ENCODE measurements at places on chromosomes 2 and 18. TPM values are rescaled to one million over a fixed set of nuclear protein-coding genes. Genes with fewer than 3 reads are reported as not detected.

DNA sequence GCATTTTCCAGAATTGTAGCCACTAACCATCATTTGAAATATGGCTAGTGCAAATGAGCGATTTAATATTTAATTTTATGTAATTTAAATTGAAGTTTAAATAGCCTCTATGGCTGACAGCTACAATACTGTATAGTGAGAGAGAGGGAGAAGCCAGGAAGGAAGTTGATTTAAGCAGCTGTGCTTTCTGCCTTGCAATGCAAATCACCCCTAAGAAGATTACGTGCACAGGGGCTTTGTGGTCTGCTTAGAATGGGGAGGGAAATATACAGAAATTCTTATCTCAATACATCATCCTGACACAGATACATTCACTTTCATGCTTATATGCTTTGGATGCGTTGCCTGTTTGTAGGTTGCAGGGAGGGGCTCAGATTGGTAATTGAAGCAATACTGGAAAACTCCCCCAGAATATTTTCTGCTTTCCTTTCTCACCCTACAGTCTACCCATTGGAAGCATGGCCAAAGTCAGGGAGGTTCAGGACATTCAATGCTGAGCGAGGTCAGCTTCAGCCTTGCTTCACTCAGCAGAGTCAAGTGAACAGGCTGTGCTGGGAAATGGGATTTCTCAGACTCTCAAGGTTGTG lies 674.0 kb downstream of the CNTNAP5 start:
- H3K27ac ChIP-seq: no peak overlapping the region
- no peaks in the 10 kb centered on the region for H3K36me3 ChIP-seq
- no peaks in the 10 kb centered on the region for H3K4me1 ChIP-seq
- no peak for DNase-seq
- no peaks in the 10 kb centered on the region for H3K27me3 ChIP-seq

DNA sequence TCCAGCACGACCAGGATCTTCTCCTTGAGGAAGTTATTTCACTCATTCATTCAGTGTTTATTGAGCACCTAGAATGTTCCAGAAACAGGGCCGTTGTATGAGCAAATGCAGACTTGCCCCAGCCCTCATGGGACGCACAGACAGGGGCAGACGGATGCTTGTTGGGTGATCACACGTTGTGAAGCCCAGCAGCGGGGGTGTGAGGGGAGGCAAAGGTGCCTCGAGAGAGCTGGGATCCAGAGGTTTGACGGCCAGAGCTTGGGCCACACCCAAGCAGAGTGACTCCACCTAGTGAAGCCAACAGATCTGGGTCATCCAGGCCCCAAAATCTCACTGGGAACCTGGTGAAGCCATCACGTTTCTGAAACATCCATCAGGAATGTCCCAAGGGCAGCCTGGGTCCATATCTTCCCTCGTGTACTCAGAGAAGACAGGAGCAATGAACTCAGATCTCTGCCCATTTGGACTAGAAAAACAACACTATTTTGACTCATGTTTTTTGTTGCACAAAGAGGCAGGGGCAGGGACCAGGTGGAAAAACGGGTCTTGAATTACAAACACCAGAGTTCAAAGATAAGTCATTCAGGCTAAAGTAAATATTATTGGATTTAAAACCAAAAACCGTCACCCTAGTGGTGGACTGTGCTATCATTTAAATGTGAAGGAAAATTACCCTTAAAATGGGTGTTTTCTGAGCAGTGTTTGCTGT lies 54.9 kb upstream of the RBM44 start:
- peak overlapping the region; percentile 87 for H3K27ac ChIP-seq
- H3K27me3 ChIP-seq: no peaks in the 10 kb centered on the region
- peaks cover 18% of the 10 kb centered on the region for H3K36me3 ChIP-seq
- H3K4me3 ChIP-seq: no peak overlapping the region

GRCh38 chr2:205914213-205915129 lies 171.5 kb downstream of the INO80D start:
- no peak for DNase-seq
- no peak overlapping the region for H3K27ac ChIP-seq
- no peaks in the 10 kb centered on the region for H3K36me3 ChIP-seq
- H3K4me3 ChIP-seq: no peak overlapping the region
- no peaks in the 10 kb centered on the region for H3K27me3 ChIP-seq

- no peaks in the 10 kb centered on the region for H3K27me3 ChIP-seq
- H3K4me1 ChIP-seq: no peaks in the 10 kb centered on the region
- no peak overlapping the region for H3K4me3 ChIP-seq
Measured at GRCh38 chr2:175726223-175726622, 275.8 kb downstream of the LNPK start.

GRCh38 chr2:194385376-194385775 lies 1271.7 kb upstream of the SLC39A10 start:
- H3K4me1 ChIP-seq: no peaks in the 10 kb centered on the region
- H3K27me3 ChIP-seq: no peaks in the 10 kb centered on the region
- H3K27ac ChIP-seq: no peak overlapping the region
- no peak for DNase-seq
- H3K36me3 ChIP-seq: no peaks in the 10 kb centered on the region

METAP1D gene
- not detected for total RNA-seq

GRCh38 chr2:65153515-65153914 lies 23.6 kb upstream of the RAB1A start:
- H3K4me3 ChIP-seq: no peak overlapping the region
- H3K27me3 ChIP-seq: no peaks in the 10 kb centered on the region
- H3K27ac ChIP-seq: no peak overlapping the region
- no peaks in the 10 kb centered on the region for H3K4me1 ChIP-seq

GRCh38 chr2:168669151-168669550 lies 133.3 kb upstream of the NOSTRIN start:
- no peaks in the 10 kb centered on the region for H3K36me3 ChIP-seq
- no peaks in the 10 kb centered on the region for H3K4me1 ChIP-seq
- H3K27ac ChIP-seq: no peak overlapping the region

GRCh38 chr2:32946314-32947075 lies at the start of gene LTBP1:
LTBP1 (plus strand) TSS chr2:32946953; CDS start chr2:32947325, 372 bp downstream.
- H3K36me3 ChIP-seq: no peaks in the 10 kb centered on the region
- peak within 1 kb of the TSS; percentile 100 for H3K4me3 ChIP-seq
- peak within 1 kb of the TSS; percentile 91 for H3K27ac ChIP-seq
- H3K4me1 ChIP-seq: no peaks in the 10 kb centered on the region
- no peaks in the 10 kb centered on the region for H3K27me3 ChIP-seq
- DNase-seq: peak; percentile 84

DNA sequence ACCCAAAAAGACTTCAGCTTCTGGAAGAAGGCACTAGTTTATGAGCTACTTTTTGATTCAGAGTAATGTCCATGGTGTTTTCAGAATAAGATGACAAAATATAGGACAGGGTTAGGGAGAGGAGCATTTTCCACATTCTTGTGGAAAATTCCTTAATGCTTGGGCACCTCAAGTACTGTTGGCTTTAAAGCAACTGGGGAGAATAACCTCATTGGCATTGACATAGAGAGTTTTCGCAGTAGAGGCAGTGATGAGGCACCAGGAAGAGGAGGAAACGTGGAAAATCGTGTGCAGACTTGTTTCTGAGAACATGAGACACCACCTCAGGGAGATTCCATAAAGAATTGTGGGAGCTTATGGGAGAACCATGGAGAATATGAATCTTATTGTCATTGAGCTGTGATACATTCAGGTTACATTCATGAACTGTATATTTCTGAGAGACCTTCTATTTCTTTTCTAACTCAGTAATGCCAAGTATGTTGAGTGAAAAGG lies 929.0 kb upstream of the NRXN1 start:
- no peak for DNase-seq
- no peaks in the 10 kb centered on the region for H3K4me1 ChIP-seq
- H3K4me3 ChIP-seq: no peak overlapping the region
- no peaks in the 10 kb centered on the region for H3K36me3 ChIP-seq

EPB41L3 gene
- 90.9 TPM for total RNA-seq

PGAP1 gene
- total RNA-seq: 2.3 TPM

ALPI gene
- not detected for total RNA-seq

GRCh38 chr2:170247882-170248393 lies 70.0 kb downstream of the MYO3B start:
- H3K4me3 ChIP-seq: no peak overlapping the region
- H3K27ac ChIP-seq: no peak overlapping the region
- no peaks in the 10 kb centered on the region for H3K4me1 ChIP-seq
- H3K27me3 ChIP-seq: no peaks in the 10 kb centered on the region
- no peaks in the 10 kb centered on the region for H3K36me3 ChIP-seq
- no peak for DNase-seq

DNA sequence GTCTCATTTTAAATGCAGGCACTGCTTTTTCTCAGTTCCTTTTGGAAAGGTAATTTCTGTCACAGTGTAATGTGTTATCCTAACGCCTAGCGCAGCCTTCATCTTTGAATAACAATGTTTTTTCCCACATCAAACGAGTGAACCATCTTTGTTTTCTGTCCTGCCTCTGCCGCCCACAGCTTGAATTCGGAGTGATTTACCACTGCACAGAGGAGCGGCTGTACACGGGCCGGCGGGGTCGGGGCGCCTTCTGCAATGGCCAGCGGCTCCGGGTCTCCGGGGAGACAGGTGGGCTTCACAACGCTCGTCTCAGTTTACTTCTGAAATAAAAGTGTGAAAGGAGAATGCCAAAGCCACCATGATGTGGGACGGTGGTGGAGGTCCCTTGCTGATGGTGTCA lies 32.8 kb downstream of the IMPA2 start:
- no peak overlapping the region for H3K4me3 ChIP-seq
- peaks cover 29% of the 10 kb centered on the region for H3K36me3 ChIP-seq
- no peaks in the 10 kb centered on the region for H3K4me1 ChIP-seq
- no peak overlapping the region for H3K27ac ChIP-seq
- no peak for DNase-seq
- no peaks in the 10 kb centered on the region for H3K27me3 ChIP-seq

KCMF1 gene
- total RNA-seq: 14.4 TPM

UGT1A9 gene
- not detected for total RNA-seq

CSRNP3 gene
- 2.8 TPM for total RNA-seq

UGT1A8 gene
- total RNA-seq: not detected

ITPRIPL1 gene
- total RNA-seq: 14.5 TPM

ITGB6 gene
- not detected for total RNA-seq

DNA sequence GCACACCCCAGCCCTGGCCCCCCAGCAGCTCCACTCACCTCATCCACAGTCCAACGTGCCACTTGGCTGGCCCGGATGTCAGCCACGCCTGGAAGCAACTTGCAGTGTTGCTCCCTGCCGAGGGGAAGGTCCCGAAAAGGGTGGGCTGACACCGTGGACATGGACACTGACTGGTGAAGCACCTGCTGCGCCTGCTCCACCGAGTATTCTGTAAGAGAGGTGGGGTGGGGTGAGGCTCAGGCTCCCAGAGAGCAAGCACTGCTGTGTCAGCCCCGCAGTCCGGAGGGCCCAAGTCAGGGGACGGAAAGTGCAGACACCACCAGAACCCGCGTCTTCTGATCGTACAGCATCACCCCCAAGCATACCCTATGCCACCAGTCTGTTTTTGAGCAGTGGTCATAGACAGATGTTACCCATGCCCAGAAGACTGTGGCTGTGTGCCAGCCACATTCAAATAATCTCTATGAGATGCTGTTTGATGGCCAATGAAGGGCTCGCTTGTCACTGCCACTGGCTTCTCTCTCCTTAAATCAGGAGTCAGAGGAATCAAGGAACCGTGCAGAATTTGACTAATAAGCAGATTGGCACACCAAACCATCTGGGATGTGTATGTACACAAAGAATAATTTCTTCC lies 74.2 kb upstream of the TMEM200C start:
- no peak overlapping the region for H3K4me3 ChIP-seq
- H3K27me3 ChIP-seq: no peaks in the 10 kb centered on the region
- DNase-seq: no peak
- no peaks in the 10 kb centered on the region for H3K36me3 ChIP-seq

GRCh38 chr2:207863345-207863744 lies 93.6 kb upstream of the FZD5 start:
- H3K27ac ChIP-seq: no peak overlapping the region
- H3K27me3 ChIP-seq: no peaks in the 10 kb centered on the region
- H3K4me1 ChIP-seq: no peaks in the 10 kb centered on the region

- H3K4me1 ChIP-seq: no peaks in the 10 kb centered on the region
- no peak for DNase-seq
- H3K4me3 ChIP-seq: no peak overlapping the region
- no peaks in the 10 kb centered on the region for H3K27me3 ChIP-seq
Measured at GRCh38 chr18:22865354-22866116, 67.6 kb upstream of the RBBP8 start.

DNA sequence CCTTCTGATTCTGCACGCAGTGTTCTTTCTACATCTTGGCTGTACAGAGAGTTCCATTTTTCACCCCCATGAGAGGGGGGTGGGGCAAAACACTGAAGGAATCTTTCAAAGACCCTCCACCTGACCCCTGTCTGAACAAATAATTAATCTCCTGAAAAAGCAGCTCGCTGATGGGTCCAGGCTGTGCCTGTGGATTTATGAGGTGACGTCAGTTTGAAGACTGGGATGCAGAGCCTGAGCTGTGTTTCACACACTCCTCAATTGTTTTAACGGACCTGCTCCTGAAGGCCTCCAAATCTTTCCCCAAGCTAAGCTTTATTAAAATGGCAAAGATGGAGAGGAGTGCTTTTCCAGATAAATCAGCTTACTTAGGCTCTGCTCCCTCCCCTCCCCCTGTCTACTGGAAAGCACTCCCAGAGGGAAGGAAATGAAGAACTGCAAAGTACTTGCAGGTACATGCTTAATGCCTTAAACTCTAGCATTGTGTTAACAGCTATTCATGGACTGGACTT lies 390.2 kb upstream of the TNP1 start:
- no peaks in the 10 kb centered on the region for H3K4me1 ChIP-seq
- no peaks in the 10 kb centered on the region for H3K36me3 ChIP-seq
- no peak overlapping the region for H3K4me3 ChIP-seq
- H3K27me3 ChIP-seq: no peaks in the 10 kb centered on the region

- H3K4me3 ChIP-seq: no peak overlapping the region
- H3K27ac ChIP-seq: no peak overlapping the region
- H3K27me3 ChIP-seq: no peaks in the 10 kb centered on the region
- peaks cover 30% of the 10 kb centered on the region for H3K36me3 ChIP-seq
Measured at GRCh38 chr2:235052514-235053354, 100.9 kb downstream of the SH3BP4 start.

GRCh38 chr2:153871231-153872221 lies at the start of gene GALNT13:
GALNT13 (plus strand) TSS chr2:153871922.
- no peaks in the 10 kb centered on the region for H3K27me3 ChIP-seq
- no peaks in the 10 kb centered on the region for H3K4me1 ChIP-seq
- DNase-seq: no peak
- H3K36me3 ChIP-seq: no peaks in the 10 kb centered on the region
- no peak within 1 kb of the TSS for H3K27ac ChIP-seq
- peak within 1 kb of the TSS; percentile 47 for H3K4me3 ChIP-seq

CCDC74A gene
- total RNA-seq: 1.8 TPM

DNA sequence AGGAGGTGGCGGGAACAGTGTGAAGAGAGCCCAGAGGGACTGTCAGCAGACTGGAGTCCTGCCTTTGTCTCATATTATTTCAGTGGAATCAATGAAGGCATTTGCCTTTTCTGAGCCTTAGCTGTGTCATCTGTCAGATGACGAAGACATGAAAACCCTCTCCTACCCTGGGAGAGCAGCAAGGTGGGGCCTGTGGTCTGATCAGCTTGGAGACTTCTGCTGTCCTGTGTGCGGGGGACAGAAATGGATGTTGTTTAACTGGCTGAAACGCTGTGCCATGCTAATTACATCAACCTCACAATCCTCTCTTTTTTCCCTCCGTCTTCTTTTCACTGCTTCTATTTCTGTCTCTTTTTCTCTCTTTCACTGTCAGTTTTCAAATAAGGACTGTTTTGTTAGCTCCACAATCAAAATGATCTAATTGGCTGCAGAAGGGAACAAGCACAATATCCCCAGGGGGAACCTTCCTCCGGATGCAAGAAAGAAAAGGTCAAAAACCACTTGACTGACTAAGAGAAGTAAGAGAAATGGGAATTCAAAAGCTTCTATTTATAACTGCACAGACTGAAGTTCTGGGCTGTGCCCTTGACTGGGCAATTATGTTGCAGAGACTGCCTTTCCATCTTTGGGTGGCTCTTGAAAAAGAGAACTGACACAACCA lies 340.1 kb downstream of the CLIP4 start:
- no peaks in the 10 kb centered on the region for H3K36me3 ChIP-seq
- H3K27ac ChIP-seq: no peak overlapping the region

C2orf42 gene
- 9.5 TPM for total RNA-seq

UPP2 gene
- not detected for total RNA-seq

Data from ascending aorta (tissue), 2 donors.